Substantia nigra (tissue), 51 donors: ENCODE measurements at places on chromosomes 16 and 17.

DNA sequence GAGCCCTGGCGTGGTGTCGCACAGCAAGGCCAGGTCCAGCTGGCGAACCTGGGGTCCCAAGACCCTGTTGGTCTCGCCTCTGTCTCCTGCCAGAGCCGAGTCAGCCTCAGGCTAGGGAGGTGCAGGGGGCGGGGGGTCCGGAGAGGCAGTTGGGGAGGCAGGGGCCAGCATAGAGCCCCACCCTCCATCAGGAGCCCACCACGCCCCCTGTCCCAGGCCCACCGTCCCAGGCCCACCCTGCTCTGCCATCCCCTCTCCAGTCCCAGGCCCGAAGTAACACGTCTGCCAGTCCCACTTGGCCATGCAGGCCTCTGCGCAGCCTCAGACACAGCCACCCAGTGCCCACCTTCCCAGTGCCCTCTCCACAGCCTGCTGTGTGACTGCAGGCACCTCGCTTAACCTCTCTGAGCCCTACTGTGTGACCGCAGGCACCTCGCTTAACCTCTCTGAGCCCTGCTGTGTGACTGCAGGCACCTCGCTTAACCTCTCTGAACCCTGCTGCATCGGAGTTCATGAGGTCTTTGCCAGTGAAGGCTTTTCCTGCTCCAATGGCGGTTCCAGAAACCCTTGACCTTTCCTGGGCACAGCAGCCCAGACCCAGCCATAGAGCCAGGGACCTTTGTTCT lies 29.3 kb downstream of the ZNF469 start:
- DNase-seq, result no peak

DNA sequence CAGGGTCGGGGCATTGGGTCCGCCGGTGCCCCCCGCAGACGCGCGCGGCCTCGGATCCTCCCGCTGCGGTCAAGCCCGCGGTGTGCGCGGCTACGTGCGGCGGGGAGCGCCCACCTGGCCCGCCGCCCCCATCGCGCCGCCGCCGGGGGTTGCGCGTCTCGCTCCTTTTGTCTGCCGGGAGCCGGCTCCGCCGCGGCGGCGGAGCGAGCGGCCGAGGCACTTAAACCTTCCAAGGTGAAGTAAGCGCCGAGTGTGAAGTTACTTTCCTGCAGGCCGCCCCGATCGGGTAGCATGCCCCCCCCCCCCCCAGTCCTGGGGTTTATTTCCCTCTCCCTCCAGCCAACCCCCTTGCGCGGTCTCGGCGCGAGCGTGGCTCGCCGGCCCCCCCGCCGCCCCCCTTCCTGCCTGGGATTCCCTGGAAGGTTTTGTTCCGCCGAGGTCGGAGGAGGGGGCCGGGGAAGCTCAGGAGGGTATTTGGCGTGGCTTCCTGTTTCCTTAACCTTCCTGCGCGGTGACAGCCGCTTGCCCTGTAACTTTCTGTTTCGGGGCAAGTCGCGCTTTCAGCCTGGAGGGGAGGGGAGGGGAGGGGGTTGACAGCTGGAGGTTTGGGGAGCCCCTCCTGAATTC lies 56.6 kb upstream of the GSE1 start:
- no peak for DNase-seq

DNA sequence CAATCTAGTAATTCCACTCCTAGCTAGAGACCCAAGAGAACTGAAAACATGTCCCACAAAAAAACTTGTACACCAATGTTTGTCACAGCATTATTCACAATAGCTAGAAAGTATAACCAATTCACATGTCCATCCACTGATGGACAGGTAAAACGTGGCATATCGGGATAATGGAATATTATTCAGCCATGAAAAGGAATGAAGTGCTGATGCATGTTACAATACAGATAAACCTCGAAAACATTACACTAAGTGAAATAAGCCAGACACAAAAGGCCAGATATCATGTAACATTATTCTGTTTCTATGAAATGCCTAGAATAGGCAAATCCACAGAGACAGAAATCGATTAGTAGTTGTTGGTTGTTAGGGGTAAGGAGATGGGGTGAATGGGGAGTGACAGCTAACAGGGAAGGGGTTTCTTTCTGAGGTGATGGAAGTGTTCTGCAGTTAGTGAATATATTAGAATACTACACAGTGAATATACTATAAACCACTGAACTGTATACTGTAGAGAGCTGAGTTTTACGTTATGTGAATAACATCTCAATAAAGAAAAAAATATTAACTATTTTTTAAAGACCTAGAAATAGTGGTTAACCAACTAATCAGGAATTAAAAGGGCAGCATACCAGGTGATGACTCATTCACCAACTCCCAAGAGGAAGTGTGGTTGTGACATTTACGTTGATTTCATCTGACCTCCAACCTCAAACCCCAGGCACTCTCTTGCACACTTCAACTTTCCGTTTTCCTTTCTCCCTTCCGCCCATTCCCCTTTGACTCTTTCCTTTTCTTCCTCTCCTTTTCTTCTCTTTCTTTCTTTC lies 48.6 kb downstream of the GAS7 start:
- no peak for DNase-seq

DNA sequence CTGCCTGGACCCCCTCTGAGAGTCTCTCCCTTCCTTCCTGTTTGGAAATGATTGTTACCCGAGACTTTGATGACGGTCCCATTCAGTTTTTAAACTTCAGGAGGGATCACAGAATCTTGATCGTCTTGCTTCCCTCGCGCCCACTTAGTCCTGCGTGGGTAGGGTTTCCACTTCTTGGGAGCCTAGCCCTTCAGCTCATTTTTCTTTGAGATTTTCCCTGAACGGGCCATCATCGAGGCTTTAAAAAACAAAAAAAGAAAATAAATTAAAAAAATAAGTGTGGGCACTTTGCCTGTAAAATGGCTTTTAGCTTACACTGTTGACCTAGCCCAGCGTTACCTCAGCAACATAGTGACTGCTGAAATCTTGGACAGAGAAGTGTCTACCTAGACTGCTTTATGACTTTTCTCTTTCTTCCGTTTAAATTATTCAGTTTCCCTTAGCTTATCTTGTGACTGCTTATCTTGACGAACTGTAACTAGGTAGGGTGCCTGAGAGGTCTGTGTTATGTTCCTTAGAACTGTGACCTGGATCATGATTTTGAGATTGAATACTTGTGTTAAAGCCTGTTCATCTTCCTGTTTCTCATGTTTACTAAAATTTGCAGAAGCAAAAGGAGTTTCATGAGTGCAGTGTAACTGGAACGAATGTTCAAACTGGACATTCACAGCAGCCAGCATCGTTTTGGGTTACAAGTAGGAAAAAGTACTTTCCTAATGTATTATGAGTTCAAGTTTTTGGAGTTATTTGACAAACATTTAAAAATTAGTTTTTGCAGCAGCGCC lies 874 bp downstream of the WWP2 start:
- DNase-seq, result no peak

- DNase-seq, result no peak
Observed at GRCh38 chr17:38509772-38510420, 81.6 kb downstream of the ARHGAP23 start.

DNA sequence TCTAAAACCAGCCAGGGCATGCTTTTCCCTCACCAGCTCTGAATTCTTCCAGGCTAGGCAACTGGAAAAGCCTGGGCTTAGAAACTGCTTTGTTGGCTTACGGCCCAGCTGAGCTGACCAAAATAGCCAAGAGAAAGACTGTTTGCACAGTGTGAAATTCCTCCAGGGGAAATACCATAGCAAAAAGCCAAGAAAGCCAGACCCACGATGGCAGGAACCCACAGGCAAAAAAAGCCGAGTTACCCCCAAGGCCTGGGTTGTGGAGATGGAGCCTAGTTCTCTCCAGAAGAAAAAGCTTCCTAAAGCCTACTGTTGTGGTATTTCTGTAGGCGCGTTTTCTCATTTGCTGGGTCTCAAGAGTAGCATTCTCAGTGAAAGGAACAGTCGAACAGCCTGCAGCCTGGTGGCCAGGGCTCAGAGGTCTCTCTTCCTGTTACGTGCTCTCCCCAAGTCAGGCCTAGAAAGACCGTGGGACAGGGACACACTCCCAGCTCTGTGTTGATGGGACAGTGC lies 9.2 kb downstream of the SP2 start:
- peak; percentile 75 for DNase-seq

DNA sequence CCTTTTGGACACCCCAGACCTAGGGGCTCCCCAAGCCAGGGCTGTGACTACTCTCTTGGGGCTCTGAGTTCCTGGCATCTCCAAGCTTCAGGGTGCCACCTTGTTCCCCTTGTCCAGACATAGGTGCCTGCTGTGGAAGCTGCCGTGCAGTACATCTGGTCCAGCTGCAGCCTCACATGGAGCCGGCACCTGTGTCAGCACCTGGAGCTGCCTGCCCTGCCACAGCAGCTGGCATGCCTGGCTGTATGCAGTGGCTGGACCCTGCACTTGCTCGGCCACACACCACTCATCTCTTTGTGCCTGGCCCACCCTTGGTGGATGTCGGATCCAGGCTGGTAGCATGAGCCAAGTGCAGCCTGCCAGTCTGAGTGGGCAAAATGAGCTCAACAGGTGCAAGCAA lies 775.8 kb downstream of the CDH11 start:
- DNase-seq, result no peak

GRCh38 chr16:73670836-73671820 lies 623.2 kb upstream of the ZFHX3 start:
- no peak for DNase-seq

DNA sequence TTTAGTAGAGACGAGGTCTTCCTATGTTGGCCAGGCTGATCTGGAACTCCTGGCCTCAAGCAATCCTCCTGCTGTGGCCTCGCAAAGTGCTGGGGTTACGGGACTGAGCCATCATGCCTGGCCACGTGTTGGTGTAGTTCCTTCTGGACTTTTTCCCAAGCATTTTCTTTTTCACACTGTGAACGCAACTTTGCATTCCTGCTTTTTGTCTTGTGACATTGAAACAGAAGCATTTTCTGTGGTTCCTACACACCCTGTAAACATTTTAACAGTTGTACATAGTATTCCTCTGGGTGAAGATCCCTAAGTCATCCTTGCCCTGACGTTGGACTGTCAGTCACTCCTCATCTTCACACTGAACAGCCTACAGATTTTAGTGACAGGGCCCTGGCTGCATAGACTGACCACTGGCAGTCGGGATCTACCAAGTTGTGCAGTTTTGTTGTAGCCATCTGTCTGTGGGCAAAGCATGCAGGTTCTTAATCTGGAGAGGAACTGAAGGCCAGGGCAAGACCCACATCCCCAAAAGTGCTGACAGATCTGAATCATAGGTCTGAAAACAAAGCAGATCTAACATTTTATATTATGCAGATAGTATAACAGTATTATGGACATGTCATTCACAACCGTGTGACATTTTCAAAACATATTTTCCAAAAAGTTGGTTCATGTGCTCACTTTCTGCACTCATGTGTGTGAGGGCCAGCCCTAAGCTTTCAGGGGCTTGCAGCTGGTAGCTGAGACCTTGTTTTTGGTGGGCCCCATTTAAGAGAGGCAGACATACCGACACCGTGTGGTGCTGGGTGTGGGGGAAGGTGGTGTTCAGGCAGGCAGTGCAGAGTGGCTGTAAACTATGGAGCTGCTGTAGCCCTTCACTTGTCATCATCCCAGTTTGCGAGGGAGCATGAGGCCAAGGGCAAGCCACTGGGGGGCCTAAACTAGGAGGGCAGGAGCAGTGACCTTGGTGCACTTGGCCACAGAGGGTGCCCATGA lies 59.9 kb downstream of the EPN2 start:
- DNase-seq, result no peak
